Activated T-cell treated with anti-CD3 and anti-CD28 coated beads, Interleukin-2, amount 50 U/mL, for 72 hours (primary cell): ENCODE measurements at places on chromosomes 2 and 18. TPM values are rescaled to one million over a fixed set of nuclear protein-coding genes. Genes with fewer than 3 reads are reported as not detected.

ZNF532 gene
- total RNA-seq = 14.5 TPM

HOXD3 gene
- total RNA-seq = not detected

TMEM198 gene
- 4.5 TPM for total RNA-seq

VIL1 gene
- total RNA-seq = not detected

TANC1 gene
- total RNA-seq = 0.35 TPM

DTNA gene
- 0.56 TPM for total RNA-seq

CRACDL gene
- total RNA-seq = 0.79 TPM

GPR148 gene
- not detected for total RNA-seq

FEV gene
- not detected for total RNA-seq

AGXT gene
- not detected for total RNA-seq

TANK gene
- total RNA-seq = 87.8 TPM

RND3 gene
- total RNA-seq = not detected
